ENCODE measurements at places on chromosomes 12 and 14.

GRCh38 chr12:53220694-53221202 lies 11.3 kb downstream of the RARG start:
- DNase-seq: peak; percentile 88

DNA sequence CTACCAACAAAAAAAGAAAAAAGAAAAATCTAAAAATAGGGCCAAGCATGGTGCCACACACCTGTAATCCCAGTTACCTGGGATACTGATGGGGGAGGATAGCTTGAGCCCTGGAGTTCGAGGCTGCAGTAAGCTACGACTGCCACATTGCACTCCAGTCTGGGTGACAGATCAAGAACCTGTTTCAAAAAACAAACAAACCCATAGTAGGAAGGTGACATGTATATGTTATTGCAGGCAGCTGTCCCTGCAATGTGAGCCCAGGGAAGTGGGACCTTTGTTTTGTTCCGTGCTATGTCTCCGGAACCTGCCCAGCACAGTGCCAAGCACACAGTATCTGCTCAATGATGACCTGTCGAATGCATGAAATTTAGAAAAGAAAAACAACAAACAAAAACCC lies 37.2 kb upstream of the YY1 start:
- no peak for DNase-seq

DNA sequence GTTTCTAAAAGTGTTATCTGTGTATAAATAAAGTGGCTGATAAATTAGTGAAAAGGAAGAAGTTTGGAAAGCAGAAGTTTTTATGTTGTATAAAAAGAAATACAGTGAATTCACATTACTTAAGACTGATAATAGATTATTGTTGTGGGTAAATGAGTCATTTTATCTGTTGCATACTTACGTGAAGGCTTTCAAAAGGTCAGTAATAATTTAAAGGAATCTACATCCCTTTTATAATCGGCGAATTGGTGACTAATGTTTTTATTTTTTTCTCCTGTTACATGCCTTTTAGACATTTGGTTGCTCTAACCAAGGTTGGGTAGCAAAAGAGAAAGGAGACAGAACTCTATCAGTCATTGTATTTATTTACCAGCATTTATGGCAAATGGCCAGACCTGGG lies 155.9 kb downstream of the SLC41A2 start:
- no peak for DNase-seq

GRCh38 chr12:85814071-85814470 lies 22.1 kb downstream of the RASSF9 start:
- no peak for DNase-seq

- DNase-seq: no peak
Observed at GRCh38 chr14:86915406-86915805, 1077.6 kb downstream of the GALC start.
